ENCODE measurements at places on chromosomes 4 and X.
A peak's percentile ranks its signal among the peaks of the same experiment; 100 is the strongest.

DNA sequence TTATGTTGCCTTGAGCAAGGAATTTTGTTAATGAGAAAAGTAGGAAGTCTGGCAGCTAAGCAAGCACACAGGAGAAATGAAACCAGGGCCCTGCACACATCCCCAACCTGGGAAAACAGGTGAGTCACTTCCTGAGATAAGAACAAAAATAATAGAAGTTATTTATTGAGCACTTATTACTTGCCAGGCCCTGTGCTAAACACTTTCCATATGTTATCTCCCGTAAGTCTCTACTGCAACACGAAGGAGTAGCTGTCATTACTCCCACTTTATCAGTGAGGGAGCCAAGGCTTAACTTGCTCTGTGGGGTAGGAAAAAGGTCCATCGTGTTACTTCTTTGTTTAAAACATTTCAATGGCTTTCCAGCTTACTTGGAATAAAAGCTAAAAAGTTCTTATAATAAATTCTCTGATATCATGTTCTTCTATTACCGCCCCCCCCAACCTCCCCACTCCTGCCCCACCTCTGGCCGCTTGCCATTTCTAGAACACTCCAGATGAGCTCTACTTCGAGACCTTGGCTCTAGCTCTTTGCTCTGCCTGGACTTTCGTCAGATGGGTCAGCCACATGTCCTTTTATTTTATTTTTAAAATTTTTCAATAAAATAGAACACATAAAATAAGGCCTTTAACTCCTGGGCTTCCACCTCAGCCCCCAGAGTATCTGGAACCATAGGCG is 36.3 kb upstream of the PLAC8 start:
- no peak for DNase-seq

DNA sequence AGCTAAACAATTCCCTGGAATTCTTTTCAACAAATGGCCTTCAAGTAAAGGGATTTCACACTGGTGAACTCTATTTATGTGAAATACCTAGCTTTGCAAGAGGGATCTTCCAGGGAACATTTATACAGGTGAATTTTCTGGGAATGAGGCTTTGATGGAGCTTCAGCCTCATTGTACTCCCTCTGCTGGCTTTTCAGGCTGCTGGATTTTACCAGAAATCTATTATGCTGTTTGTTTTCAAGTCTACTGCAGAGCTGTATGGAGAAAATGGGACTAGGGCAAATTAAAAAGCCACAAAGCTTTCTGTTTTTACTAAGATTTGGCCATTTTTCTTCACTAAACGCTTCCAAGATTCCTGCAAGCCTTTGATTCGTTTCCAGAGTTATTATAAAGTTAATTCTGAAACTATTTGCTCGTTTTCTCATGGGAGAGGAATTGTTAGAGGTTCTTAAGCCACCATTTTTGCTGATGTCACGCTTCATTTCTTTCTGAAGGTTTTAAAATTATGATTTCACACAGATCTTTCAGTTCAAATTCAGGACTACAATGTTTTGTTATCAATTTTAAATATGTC is 31.6 kb downstream of the KDM6A start:
- no peak for DNase-seq

DNA sequence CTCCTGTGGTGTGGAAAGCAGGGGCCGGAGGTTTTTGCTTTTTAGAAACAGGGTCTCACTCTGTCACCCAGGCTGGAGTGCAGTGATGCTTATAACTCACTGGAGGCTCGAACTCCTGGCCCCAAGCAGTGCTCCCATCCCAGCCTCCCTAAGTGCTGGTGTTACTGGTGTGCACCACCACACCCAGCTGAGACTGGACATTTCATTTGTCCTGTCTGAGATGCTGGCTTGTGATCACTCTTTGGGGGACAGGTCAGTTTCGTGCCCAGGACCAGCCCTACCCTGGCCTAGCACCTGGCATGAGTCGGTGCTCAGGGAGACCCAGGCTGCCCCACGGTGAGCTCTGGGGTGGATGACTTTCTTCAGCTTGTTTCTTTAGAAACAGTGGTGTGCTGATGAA is 11.3 kb downstream of the PSAPL1 start:
- no peak for DNase-seq

DNA sequence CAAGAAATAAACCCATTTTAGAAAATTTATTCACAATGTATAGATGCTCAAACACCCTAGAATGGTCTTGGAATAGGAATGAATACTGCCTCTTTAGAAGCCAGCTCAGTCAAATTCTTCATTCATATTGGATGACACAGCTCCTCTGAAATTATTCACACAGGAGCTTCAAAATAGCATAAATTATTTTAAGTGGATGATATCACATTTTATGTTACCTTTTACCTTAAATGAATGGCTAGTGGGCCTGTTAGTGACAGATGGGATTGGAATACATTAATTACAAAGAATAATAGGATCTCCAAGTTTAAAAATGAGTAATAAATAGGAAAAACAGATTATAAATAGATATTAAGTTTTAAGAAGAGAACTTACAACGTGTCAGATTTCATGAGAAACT is 184.4 kb downstream of the GABRB1 start:
- no peak for DNase-seq

GRCh38 chr4:76235915-76236314 is 15.6 kb upstream of the FAM47E start:
- DNase-seq, result no peak

- DNase-seq, result no peak
Measured at GRCh38 chrX:2677764-2678163, 13.3 kb upstream of the CD99 start.

DNA sequence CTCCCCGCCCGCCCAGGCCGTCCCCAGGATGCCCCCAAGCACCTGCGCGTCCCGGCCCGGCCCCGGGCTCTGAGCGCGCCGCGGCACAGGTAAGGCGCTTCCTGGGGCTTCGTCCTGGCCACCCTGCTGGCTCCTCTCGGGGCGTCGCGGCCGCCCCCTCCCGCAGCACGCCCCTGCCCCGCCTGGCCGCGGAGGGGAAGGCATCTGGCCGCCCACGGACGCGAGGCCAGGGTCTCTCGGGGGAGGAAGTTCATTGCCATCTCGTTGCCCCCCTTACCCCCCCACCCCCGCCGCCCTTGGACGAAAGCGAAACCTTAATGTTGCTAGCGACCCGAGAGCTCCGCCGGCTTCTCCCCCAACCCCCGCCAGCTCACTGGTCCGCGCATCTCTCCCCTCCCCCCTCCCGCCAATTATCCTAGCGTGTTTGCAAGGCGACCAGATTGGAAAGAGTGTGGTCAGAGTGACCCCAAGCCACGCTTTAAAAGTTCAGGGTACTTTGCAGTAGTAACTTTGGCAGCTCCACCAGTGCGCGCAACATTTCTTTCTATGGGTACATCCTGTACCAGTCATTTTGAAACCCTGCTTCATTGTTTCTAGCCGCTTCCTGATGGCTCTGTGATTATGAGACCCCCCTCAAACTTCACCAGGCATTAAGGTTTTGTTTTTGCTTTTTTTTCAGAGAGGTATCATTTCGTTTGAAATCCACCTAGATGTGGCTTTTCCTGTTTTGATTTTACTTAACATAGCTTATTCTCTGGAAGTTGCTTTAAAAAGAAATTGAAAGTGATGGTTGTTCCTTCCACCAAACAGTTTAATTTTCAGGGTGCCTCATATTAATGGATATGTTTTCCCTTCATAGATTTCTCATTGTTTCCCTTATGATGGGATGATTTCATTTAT is 626 bp downstream of the TBC1D1 start:
- peak; percentile 80 for DNase-seq

- peak; percentile 26 for DNase-seq
Measured at GRCh38 chrX:13938051-13938828, 91.5 kb downstream of the GEMIN8 start.

DNA sequence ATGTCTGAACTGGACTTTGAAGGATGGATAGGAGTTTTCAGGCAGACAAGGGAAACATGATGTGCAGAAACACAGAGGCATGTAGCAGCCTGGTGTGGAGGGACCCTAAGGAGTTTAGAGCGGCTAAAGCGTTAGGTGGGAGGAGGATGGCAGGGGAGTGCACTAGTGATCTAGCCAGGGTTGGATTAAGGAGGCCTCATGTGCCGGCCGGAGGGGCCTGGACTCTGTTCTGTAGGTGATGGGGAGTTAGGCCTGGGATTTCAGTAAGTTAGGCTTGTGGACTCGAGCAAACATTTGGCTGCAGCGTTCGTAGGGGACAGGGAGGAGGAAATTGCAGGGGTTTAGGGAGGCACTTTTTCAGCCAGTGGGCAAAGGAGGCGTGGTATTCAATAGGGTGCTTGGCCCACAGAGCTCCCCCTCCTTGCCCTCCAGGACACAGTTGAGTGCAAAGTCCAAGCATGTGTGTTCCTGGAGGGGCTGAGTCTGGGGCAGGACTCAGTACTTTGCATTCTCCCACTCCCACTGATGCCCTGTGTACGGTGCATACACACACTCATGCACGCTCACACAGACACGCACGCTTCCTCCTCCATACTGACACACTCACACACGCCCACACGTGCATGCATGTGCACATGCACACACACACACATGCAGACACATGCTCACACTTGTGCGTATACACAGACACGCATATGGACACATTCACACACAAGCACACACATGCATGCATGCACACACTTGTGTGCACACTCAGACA is 18.6 kb downstream of the PSAPL1 start:
- DNase-seq, result no peak

DNA sequence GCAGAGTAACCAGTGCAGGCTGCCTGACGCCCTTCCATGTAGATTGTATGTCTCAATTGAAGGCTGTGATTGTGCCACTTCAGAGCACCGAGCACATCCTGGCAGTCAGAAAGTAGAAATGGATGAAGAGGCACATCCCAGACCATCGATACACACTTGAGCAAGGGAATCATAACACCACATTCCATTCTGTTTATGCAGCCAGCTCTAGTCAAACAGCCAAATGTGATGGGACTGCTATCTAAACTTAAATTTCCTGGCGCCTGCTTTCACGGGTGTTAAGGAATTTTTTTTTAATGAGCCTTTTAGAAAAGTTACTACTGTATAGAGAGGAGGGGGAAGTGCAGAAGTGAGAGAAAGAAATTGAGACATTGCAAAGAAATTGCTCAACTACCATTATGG is 84.4 kb downstream of the PPARGC1A start:
- DNase-seq, result no peak

GRCh38 chr4:41256131-41256739 is 493 bp upstream of the UCHL1 start:
- no peak for DNase-seq

- no peak for DNase-seq
Measured at GRCh38 chr4:174107746-174108354, 175.6 kb downstream of the FBXO8 start.

DNA sequence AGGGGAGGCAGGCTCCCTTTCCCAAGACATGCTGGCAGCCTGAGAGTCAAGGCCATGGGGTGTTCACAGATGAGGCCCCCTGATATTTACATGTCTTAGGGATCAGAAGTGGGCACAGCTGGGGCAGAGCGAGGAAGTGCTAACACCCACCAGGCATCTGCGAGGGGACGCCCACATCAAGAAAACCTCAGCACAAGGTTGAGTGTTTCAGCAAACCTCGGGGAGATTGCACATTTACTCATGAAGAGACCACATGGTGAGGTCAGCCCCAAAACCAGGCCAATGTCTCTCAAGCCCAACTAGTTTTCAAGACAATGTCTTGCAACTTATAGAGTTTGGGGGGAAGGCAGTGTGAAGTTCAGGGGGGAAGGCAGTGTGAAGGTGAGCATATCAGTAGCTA is 55.2 kb downstream of the CLNK start:
- peak; percentile 39 for DNase-seq

DNA sequence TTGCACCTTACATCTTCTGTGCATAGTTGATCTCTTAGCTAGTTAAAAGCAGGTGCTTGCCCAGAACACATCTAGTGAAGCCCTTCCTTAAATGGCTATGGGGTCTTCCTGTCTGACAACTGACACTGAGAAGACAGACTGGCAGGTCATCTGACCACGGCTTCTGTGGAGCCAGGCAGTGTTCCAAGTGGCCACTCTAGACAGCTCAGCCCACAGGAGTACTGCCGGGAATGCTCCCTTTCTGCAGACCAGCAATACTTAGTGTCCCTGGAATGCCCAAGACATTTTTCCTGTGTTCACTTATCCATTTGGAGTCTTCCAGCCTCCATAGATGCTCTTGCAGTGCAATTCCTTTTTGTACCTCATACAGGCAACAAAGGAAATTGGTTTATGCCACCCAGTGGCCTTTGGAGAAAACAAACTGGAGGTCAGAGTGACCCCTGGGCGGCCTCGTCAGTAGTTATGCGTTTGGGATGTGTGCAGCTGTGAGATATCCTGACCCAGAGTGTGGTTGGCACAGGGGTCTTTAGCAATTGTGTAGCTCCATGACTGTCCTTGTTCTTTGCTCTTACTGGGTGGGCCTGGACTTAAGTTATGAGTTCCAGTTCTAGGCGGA is 335.5 kb downstream of the ARHGAP10 start:
- no peak for DNase-seq

DNA sequence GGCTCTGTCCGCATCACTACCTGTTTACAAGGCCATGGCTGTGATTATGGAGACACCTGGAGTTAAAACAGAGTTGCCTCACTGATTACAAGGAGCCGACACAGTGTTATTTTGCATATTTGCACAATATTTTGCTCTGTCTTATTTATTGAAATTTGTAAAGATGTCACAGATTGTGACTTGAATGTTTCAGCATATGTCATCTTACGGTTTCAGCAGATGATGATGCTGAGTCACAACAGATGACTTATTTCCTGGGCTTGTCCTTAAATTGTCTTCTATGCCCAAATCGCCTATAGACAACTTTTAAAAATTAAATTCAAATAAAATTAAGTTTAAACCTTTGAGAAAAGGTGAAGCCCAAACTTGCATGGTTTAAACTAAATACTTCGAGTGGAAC is 87.1 kb upstream of the INPP4B start:
- no peak for DNase-seq

DNA sequence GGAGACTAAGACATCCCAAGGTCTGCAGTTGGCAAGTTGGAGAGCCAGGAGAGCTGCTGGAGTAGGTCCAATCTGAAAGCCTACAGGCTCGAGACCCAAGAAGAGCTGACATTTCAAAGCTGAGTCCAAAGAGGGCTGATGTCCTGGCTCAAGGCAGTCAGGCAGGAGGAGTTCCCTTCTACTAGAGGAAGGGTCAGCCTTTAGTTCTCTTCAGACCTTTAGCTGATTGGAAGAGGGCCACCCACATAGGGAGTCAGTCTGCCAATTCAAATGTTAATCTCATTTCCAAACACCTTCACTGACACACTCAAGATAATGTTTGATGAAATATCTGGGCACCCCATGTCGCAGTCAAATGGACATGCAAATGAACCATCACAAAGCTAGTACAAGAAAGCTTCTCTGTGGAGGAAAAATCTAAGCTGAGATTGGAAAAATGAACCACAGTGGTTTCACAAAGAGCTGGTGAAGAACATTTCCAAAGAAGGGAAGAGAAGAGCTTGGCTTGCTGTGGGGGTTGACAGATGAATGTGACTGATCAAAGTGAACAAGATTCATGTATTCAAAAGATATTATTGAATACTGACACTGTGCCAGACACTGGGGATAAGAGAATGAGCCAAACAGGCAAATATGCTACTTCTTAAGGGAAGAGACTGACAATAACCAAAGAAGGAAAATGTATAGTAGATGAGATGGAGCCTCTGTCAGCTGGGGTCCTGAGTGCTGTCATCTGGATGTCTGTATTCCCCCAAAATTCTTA is 61.2 kb downstream of the STK32B start:
- DNase-seq, result no peak

Measured in GM20000 (cell line).